ENCODE measurements at places on chromosomes 1 and 21. TPM values are rescaled to one million over a fixed set of nuclear protein-coding genes. Genes with fewer than 3 reads are reported as not detected.

The RBM34 gene
- 52.2 TPM for total RNA-seq

GRCh38 chr1:25081496-25081895, 150.8 kb downstream of the SYF2 start:
- DNase-seq: no peak

The PTPRC gene
- total RNA-seq: 14.1 TPM

GRCh38 chr1:59261537-59261936, 35.4 kb upstream of the FGGY start:
- DNase-seq: no peak

DNA sequence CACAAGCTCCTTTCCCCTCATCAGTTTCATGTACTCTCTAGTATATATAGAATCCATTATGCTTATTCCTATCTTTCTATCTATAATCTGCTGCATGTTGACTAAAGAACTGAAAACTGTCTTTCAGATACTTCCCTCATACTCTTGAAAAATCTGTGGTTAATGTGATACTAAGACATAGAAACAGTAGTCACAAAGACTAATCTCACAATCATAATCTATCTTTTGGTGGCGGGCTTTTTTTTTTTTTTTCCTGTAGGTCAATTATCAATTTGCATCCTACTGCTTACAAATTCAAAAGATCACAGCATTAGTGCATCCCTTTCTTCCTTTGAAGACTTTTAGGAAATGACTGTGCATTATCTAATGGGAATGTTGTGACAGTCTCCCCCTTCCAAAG, 4.7 kb downstream of the UBR4 start:
- no peak for DNase-seq

- DNase-seq: no peak
Measured at GRCh38 chr1:173112129-173112528, 61.4 kb upstream of the TNFSF18 start.

GRCh38 chr1:89519779-89520358, 4.8 kb upstream of the LRRC8B start:
- no peak for DNase-seq

The PTGFRN gene
- total RNA-seq: 151 TPM

- DNase-seq: peak; percentile 43
Measured at GRCh38 chr21:44723177-44724131, 12.1 kb upstream of the TSPEAR start.

- no peak for DNase-seq
Measured at GRCh38 chr1:230122366-230123279, 55.6 kb downstream of the GALNT2 start.

DNA sequence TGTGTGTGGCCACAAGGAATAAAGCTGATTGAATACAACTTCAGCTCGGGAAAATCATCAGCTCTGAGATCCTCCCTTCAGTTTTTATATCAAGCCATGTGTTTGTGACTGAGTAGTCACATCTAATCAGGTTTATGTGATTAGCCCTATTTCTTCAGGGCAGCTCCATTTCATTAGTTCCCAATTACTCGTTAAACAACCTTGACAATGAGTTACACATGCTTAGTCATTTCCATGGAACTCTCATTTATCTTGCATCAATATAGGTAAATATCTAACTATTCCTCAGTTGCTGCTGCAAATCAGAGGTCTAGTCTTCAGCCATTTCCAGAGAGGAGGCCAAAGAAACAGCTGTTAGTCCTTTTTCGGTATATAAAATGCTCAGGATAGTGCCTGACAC, 16.3 kb downstream of the CRB1 start:
- DNase-seq: no peak

DNA sequence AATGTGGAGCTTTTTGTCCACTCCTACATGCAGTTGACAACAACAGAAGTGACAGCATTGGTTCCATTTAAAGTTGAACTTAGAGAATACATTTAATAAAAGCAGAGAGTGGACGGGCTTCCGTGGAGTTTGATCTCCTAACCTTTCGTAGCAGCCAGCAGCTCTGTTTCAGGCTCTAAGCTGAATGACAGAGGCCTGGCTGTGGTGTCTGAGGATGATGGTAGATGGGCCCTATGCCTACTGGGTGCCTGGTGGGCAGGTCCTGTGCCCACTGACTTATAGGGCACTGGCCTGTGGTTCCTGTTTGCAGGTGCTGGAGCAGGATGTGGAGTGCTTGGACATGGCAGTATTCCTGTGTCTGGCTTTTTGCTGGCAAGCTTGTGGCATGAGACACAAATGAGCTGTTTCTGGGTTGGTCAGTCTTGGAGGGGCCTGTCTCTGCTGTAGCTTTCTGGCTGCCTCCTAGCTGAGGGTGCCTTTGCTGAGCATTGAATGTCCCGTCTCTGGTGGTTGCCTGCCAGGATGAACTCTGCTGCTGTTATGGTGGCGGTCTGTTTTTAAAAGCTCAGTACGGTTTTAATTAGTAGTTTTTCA, 54.6 kb downstream of the PRDM2 start:
- DNase-seq: no peak

DNA sequence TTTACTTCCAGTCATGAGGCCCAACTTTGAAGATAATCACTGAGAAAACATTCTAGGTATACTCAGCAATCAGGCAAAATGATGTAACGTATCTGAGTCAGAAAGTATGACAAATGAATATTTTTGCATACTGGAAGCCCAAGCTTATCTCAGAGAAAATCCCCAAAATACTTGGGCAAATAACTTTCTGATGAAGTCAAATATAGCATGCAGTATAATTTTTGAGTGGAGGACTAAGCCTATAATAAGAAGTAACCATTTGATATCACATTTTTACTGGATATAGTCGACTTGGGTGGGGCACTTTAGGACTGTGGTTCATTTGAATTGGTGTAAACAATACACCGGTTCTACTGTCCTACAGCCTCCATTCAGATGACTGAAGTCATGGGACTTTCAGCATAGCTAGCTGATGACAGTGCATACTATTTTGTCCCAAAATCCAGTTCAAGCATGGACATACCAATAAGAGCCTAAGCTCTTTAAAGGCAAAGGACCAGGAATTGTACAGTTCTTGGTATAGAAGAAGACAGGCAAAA, 2.3 kb upstream of the GADD45A start:
- no peak for DNase-seq

The MRAP gene
- total RNA-seq: not detected

DNA sequence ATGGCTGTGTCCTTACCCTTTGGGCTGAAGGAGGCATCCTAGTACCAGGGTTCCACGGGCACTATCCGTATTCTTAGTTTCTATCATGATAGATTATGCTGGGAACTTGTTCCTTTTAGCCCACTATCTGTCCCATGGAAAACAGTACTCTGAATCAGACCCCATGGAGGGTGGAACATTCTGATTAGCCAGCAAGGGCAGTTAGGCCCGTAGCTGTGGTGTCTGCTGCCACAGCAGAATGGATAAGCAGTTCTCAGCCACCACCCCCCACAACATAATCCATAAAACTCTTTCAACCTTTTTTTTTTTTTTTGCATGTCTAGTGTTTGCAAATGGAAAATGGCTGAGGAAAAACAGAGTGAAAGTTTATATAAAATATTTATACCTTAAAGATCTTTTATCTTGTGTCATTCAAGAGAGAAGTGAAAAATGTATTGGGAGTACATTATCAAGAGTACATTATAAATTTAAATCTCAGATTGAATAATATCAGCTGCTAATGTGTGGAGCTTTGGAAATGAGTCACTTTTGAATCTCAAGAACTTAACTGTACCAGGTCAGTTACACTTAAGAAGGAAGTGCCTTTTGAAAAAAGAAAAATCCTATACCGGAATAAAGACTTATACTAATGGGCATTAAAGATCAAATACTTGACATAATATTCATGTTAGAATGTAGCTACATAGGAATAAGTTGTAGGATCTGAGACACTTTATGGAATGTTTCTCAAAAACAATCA, 80.3 kb downstream of the NFIA start:
- no peak for DNase-seq

DNA sequence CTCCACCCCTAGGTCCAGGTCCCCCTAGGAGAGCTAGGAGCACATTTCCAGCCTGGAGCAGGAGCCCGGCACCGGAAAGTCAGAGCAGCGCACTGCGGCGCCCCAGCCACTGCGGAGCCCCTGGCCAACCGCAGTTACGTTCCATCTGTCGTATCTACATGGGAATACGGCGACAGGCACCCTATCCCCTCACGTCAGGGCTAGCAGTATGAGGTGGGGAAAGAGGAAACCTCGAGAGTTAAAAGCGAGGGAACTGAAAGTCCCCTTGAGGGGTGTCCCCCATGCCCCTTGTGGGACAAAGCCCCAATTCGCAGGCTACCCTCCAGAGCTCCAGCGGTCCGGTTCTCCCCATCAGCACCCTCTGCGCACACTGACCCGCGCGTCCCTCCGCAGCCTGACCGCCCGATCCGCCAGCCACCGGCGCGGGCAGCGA, 995 bp downstream of the COLGALT2 start:
- DNase-seq: no peak

GRCh38 chr1:193030280-193030679, 28.9 kb downstream of the UCHL5 start:
- DNase-seq: no peak

The EFHD2 gene
- total RNA-seq: 10.8 TPM

The AADACL4 gene
- total RNA-seq: not detected

DNA sequence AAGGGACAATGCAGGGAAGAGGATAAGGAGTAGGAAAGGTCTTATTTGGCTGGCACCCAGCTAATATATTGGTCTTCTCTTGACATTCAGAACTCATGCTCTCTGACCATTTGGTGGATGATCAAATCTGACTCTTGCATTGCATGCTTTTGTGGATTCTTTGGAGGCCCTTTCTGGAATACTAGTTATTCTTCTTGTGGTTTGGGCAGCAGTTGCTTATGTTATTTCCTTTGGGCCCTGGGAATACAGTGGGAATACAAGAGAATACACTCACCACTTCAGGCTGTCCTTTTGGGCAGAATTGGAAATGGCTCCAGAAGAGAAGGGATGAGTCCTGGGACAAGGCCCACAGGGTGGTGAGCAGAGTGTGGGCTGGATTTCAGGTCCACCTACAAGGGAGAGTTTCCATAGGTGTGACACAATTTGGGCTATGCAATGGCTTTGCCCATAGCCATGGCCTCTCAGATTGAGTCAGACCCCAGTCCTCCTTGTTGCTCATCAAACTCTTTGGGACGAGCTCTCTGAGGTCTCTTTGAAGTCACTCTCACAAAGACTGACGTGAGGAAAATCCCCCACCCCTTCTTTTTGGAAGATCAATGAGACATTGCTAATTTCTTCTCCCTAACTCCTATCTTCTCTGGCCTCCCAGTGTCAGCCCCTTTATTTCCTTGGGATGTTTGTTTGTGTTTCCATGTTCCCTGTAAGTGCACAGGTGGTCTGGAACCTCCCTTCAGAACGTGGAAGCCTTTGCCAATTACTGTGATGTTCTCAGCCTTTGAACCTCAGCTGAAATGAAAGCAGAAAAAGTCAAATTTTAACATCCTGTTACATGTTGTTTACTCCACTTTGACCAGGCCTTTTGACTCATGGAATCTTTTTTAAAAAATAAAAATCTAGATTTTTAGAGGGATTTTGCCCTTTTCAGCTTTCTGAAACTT, 19.4 kb downstream of the HSD11B1 start:
- DNase-seq: no peak

- no peak for DNase-seq
Measured at GRCh38 chr1:119718972-119719371, 7.2 kb downstream of the PHGDH start.

DNA sequence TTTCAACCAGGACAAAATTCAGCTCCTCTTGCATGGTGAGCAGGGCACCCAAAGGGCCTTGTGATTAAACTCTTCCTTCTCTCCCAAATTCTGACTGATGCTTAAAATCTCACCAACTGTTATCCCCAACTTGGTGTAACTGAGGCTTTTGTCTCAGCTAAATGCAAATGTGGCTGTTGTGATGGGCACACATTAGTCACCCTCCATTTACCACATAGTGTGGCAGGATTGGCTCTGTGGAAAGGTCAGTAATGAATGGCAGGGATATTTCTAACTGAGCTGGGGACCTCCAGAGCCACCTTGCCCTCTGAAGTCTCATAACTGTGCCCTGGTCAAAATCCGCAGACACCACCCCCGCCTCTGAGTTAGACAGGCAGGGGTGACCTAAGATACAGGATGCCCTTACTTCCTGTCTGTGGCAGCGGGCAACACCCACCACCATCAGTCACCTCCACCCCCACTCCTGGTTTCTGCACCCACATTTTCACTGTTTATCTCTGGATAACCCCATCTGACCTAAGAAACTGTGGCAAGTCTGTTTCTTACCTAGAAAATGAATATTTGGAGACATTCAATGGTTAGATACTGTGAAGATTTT, 25.4 kb upstream of the RGS16 start:
- no peak for DNase-seq

The KLHDC7A gene
- not detected for total RNA-seq

DNA sequence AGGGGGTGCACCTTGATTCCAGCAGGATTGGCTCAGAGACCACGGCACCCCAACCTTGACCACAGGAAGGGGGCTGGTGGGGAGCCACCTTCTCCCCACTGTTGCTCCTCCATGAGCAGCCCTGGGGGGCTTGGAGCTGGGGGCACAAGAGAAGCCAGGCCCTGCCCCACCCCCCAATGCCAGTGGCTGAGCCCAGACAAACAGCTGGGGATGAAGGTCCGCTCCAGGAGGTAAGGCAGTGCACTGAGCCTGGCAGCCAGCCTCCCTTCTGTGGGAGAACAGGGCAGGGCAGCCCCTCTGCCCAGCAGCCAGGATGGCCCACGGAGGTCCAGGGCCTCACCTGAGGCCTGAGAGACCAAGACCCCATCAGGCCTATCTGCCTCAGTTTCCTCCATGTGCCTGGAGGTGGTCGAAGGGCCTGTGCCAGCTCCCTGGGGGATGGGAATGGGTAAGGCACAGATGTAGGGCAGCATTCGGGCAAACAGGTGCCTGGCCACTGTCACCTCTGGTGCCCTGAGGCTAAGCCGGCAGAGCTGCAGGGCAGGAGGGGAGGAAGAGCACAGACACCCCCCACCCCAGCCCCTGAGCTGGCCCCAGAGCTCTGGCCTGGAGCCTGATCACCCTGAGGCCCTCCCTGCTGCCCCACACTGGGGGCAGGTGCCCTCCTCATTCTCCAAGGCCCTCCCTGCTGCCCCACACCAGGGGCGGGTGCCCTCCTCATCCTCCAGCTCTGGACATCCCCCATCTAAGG, 7.1 kb downstream of the ITGB2 start:
- DNase-seq: no peak

DNA sequence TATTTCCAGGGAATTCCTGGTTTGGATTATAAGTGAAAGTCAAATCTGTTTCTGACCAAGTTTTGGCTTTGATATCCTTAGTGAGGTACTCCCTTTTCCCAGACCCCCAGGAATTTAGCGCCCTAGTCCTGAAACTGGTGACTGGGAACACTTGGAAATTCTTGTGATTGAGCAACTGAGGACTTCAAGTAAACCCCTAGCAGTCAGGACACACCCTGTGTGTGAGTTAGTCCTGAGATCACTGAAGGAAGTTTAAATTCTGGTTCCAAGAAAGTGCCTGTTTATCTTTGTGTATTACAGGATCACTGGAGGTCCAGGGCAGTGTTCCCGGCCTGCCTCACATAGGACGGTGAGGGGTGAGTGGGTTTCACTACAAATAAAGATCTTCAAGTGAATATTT, 95.1 kb upstream of the F3 start:
- DNase-seq: no peak

The CNN3 gene
- 162 TPM for total RNA-seq

The PEAR1 gene
- 6.6 TPM for total RNA-seq

The KIF14 gene
- total RNA-seq: 0.37 TPM

- no peak for DNase-seq
Measured at GRCh38 chr1:160731990-160732389, 7.1 kb upstream of the SLAMF7 start.

The PRR9 gene
- total RNA-seq: not detected
